ENCODE measurements at places on chromosomes 1 and 21.

DNA sequence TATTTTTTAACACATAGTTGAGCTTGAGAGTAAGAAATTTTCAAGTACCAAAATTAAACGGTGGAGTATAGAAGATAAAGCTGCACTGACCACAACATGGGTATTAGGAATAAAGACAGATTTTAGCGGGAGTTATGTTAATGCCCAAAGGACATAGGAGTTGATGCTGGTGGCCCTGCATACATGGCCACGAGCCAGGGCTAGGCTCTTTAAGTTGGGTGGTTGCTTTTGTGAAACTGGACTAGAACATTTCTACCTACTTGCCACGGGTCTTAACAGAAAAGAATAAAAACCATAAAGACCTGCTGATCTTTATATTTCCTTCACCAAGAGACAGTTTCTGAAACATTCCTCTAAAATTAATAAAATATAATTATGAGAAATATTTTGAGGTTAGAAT, 14.9 kb downstream of the EDEM3 start:
- ATAC-seq = no peak

DNA sequence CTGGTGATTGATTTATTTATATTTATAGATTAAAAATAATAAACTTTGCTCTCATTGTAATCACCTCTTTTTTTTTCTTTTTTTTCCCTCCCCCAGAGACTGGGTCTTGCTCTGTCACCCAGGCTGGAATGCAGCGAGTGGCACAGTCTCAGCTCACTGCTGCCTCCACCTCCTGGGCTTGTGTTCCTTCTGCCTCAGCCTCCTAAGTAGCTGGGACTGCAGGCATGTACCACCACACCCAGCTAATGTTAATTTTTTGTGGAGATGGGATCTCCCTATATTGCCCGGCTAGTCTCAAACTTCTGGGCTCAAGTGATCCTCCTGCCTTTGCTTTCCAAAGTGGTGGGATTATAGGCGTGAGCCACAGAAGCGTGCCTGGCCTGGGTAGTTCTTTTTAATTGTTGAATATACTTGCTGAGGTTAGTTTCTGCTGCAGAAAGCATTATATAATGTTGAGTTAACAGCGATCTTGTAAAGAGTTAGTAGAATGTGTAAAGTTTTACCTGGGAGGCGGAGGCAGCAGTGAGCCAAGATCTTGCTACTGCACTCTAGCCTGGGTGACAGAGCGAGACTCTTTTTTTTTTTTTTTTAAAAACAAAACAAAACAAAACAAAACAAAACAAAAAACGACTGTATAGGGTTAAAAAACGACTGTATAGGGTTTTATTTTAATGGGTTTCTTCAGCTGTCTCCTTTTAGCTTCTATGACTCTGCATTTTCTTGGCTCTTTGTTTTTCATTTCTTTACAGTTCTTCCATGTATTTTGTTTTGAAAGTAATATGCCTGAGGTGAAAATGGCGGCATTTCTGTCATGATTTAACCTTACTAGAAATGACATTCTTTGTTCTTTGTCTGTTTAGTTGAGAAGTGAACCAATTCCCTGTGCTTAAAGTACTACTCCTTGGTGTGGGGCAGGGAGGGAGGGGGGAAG, 82.7 kb downstream of the CAMTA1 start:
- no peak for ATAC-seq

GRCh38 chr1:112540226-112540794, 31.5 kb downstream of the WNT2B start:
- no peak for ATAC-seq

- no peak for ATAC-seq
These were observed 43.1 kb downstream of the OR10J5 start for GRCh38 chr1:159492575-159493323.

DNA sequence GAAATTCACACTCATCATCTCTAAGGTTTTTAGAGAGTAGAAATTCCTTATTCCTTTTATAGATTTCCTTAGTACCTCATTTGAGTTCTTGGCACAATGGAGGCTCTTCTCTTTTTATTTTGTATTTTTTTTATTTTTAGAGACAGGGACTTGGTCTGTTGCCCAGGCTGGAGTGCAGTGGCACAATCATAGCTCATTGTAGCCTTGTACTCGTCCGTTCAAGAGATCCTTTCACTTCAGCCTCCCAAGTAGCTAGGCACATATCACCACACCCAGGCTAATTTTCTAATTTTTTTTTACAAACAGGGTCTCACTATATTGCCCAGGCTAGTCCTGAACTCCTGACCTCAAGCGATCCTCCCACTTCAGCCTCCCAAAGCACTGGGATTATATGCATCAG, 29.6 kb downstream of the RGL1 start:
- ATAC-seq = no peak

DNA sequence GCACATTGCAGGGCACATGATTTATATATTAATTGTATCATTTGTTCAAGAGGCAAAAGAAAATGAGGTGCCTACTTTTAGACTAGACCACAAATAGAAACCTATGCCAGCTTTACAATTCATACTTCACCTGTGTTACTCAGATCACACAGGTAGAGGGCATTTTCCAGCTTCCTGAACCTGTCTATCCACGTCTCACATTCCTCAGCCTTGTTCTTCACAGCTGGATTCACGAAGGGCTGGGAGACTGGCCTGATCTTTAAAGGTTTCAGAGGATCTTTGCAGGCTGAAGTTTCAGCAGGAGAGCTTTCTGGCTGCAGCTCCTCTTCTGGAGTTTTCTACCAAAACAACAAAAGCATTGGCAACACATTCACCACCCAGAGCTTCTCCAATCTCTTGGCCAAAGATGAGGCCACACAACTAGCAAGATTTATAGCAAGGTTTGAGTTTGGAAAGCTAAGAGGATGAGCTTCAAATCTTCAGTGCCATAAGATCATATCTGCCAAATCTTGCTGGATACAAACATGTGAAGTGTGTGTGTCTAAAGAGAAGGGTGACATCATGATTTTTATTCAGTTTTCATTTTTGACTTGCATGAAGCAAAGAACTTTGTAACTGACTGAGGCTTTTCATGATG, 71.0 kb upstream of the CYP2J2 start:
- ATAC-seq = no peak

DNA sequence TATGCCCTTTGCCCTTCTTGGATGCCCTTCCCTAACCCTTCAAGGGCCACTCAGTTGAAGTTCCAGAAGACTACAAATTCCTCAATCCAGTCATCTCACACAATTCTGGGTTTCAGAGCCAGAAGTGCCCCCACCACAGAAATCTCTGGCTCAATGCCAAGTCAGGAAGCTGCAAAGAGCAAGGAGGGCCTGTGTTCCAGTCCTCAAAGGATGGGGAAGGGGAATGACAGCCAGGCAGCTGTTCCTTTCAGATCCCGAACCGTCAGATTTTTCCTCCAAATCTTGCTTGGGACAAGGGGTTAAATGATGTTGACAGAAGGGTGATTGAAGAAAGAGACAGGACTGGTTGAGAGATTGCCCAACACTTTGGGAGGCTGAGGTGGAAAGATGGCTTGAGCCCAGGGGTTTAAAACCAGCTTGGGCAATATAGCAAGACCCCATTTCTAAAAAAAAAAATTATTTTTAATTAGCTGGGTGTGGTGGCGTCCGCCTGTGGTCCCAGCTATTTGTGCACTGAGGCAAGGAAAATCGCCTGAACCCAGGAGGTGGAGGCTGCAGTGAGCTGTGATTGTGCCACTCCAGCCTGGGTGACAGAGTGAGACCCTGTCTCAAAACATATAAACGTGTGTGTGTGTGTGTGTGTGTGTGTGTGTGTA, 716 bp upstream of the HPDL start:
- no peak for ATAC-seq

- ATAC-seq = no peak
These were observed 1707.7 kb downstream of the BRINP3 start for GRCh38 chr1:188769936-188770335.

GRCh38 chr1:145991735-145992412, 4.5 kb downstream of the TXNIP start:
- ATAC-seq = no peak

- ATAC-seq = no peak
These were observed 40.2 kb downstream of the GFI1 start for GRCh38 chr1:92446546-92446945.

- ATAC-seq = no peak
These were observed 6.1 kb downstream of the IPO13 start for GRCh38 chr1:43952731-43953346.

Measured in stimulated activated memory B cell treated with anti-CD40 and anti-IgM and Interleukin-4, amounts not matched to agents 10 μg/mL and 1 μg/mL and 100 μg/mL, for 72 hours (primary cell).